ENCODE measurements at places on chromosomes 2 and 18.

GRCh38 chr2:10934979-10935350 lies 23.2 kb downstream of the KCNF1 start:
- no peak for DNase-seq

DNA sequence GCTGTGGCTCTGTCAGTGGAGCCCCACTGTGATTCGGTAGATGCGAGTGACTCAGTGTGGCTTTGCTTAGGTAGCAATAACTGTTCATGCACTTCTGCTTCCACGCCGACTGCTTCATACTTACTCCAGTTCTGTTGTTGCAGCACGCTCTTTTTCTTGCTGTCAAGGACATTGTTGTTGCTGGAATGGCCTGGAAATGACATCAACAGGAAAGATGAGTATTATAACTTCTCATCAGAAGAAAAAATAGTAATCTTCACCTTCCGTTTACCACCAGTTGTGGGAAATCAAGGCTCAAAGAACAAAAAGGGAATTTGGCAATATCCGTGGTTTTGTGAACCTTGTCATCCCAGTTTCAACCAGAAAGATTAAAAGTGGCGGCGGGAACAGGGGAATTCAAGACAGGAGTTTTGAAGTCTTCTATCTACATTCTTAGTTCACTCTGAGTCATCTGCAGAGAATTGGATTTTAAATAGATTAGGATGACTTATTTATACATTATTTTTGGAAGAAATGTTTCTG lies 8.3 kb downstream of the TM4SF20 start:
- peak; percentile 91 for DNase-seq

DNA sequence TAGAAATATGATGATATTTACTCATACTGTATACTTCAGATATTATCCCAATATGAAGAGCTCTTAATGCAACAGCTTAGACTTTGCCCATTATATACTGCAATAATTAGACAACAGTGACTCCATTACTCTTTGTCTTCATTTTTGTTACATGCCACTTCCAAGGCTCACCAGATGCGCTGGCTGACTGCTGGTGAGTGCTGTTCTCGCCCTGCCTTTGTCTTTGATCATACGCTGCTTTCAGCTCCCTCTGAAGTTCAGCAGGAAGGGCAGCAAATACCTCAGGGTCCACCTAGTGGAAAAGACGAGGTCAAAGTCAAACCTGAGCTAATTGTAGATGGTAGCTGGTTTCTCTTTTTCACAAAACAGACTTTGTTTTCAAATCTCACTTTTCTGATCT lies 66.3 kb downstream of the EIF5B start:
- DNase-seq, result no peak

GRCh38 chr2:53403792-53404413 lies 363.7 kb upstream of the CHAC2 start:
- DNase-seq, result peak; percentile 65

DNA sequence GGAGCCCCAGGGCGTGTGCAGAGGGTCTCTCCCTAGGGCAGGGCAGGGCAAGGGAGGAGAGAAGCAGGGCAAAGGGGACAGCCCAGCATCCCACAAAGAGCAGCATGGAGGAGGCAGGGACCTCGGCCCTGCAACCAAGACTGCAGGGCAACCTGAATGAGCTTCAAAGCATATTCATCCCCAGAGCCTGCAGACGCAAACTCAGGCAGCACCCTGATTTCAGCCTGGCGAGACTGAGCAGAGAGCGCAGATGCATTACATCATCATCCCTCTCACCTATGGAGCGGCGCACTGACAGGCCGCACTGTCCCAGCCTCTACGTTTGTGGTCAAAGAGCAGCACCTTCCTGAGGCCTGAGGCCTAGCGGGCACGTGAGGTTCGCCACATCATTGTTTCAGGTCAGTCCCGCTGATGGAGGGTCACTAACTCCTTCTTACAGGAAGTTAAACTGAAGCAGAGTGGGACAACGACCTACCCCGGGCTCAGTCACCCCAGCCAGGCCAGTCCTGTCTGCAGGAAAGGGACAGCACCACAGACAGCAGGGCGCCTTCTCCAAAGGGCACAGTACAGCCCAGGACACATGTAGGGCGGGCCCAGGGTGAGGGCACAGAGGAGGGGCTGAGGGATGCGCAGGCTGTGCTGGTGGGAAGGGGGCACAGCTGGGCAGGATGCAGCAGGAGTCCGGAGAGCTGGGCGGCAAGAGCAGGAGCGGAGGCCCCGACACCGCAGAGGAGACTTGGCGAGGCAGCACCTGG lies 67.2 kb upstream of the RAB6C start:
- no peak for DNase-seq

All from fibroblast of skin of right biceps (primary cell).